ENCODE measurements at places on chromosomes 4 and X. TPM values are rescaled to one million over a fixed set of nuclear protein-coding genes. Genes with fewer than 3 reads are reported as not detected.

MAGEE1 gene
- total RNA-seq: 3.6 TPM

RS1 gene
- not detected for total RNA-seq

XAGE2 gene
- total RNA-seq: not detected

RAB41 gene
- not detected for total RNA-seq

DNA sequence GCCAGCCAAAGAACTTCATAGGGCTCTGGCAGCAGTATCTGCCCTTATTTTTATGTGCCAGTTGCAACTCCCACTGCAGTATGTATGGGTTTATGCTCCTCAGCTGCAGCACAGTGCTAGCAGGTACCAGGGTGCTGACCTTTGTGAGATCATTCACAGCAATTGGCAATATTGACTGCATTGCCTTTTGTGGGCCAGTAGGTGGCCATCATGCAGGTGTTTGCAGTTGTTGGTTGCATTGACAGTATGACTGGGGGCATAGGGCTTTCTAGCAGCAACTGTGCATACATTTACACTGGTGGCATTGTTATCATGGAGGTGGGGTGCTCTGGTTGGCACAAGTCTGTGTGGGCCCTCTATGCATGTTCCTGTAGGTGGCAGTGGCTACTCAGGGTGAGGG, 42.5 kb downstream of the FAAH2 start:
- DNase-seq: peak; percentile 2
- no peaks in the 10 kb centered on the region for H3K27me3 ChIP-seq
- H3K36me3 ChIP-seq: no peaks in the 10 kb centered on the region
- H3K4me1 ChIP-seq: no peaks in the 10 kb centered on the region
- H3K27ac ChIP-seq: no peak overlapping the region
- no peak overlapping the region for H3K4me3 ChIP-seq

GRCh38 chr4:40585201-40585799, 44.4 kb downstream of the RBM47 start:
- H3K4me3 ChIP-seq: no peak overlapping the region
- no peaks in the 10 kb centered on the region for H3K36me3 ChIP-seq
- no peak for DNase-seq
- no peak overlapping the region for H3K27ac ChIP-seq
- peaks cover 12% of the 10 kb centered on the region for H3K4me1 ChIP-seq
- no peaks in the 10 kb centered on the region for H3K27me3 ChIP-seq

GRCh38 chrX:144901521-144901920, 345.8 kb upstream of the SPANXN1 start:
- no peak overlapping the region for H3K4me3 ChIP-seq
- DNase-seq: no peak
- H3K36me3 ChIP-seq: no peaks in the 10 kb centered on the region
- no peaks in the 10 kb centered on the region for H3K27me3 ChIP-seq

DNA sequence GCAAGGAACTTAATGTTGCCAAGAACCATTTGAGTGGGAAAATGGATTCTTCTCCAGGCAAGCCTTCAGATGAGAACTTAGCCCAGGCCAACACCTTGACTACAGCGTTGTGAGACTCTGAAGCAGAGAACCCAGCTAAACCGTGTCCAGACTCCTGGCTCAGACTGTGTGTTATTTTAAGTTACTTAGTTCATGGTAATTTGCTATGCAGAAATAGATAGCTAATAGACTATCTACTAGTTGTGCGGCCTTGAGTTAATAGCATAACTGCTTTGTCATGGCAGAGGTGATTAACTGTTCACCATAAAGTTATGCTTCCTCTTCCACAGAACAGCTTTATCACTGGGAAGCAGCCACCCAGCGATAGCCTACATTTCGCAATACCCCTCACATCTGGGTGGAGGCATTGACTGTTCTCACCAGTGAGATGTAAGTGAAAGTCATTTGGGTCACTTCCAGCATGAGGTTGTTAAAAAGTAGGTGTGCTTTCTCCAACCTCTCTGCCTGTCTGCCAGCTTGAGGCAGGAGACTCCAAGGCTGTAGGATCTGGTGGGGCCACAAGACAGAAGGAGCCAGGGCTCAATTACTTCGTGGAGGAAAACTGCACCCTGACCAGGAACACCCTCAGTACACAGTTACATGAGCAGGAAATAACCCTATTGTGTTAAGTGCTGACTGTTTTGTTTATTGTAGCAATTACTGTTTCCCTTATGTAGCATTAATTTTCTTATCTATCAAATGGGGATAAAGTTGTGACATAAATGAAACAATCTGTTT, 94.2 kb downstream of the GPAT3 start:
- peaks cover 9% of the 10 kb centered on the region for H3K4me1 ChIP-seq
- H3K27ac ChIP-seq: no peak overlapping the region
- H3K36me3 ChIP-seq: no peaks in the 10 kb centered on the region
- H3K27me3 ChIP-seq: no peaks in the 10 kb centered on the region
- H3K4me3 ChIP-seq: no peak overlapping the region
- DNase-seq: no peak

- no peaks in the 10 kb centered on the region for H3K4me1 ChIP-seq
- H3K27ac ChIP-seq: no peak overlapping the region
- no peaks in the 10 kb centered on the region for H3K36me3 ChIP-seq
- no peak overlapping the region for H3K4me3 ChIP-seq
These were observed 52.9 kb upstream of the HPRT1 start for GRCh38 chrX:134407065-134407376.

- H3K36me3 ChIP-seq: no peaks in the 10 kb centered on the region
- H3K27me3 ChIP-seq: no peaks in the 10 kb centered on the region
- H3K27ac ChIP-seq: no peak overlapping the region
- no peaks in the 10 kb centered on the region for H3K4me1 ChIP-seq
- no peak overlapping the region for H3K4me3 ChIP-seq
These were observed 60.5 kb upstream of the TAB3 start for GRCh38 chrX:30949554-30949953.

DNA sequence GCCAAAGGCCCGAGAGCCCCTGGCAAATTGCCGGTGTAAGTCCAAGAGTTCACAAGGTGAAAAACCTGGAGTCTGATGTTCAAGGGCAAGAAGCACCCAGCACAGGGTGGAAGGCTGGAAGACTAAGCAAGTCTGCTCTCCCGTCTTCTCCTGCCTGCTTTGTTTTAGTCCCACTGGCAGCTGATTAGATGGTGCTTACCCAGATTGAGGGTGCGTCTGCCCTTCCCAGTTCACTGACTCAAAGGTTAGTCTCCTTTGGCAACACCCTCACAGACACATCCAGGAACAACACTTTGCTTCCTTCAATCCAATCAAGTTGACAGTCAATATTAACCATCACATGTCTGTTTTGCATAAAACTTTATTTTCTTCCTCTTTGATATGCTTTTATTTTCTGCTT, 157.4 kb downstream of the HS3ST1 start:
- no peak overlapping the region for H3K27ac ChIP-seq
- no peak overlapping the region for H3K4me3 ChIP-seq
- H3K36me3 ChIP-seq: no peaks in the 10 kb centered on the region
- DNase-seq: no peak
- no peaks in the 10 kb centered on the region for H3K27me3 ChIP-seq
- H3K4me1 ChIP-seq: no peaks in the 10 kb centered on the region

- H3K4me3 ChIP-seq: no peak overlapping the region
- no peak for DNase-seq
- no peaks in the 10 kb centered on the region for H3K27me3 ChIP-seq
- H3K36me3 ChIP-seq: no peaks in the 10 kb centered on the region
These were observed 56.4 kb upstream of the PAK3 start for GRCh38 chrX:111039606-111040005.

GRCh38 chr4:167088115-167088514, 146.2 kb downstream of the SPOCK3 start:
- H3K36me3 ChIP-seq: no peaks in the 10 kb centered on the region
- H3K4me1 ChIP-seq: no peaks in the 10 kb centered on the region
- DNase-seq: no peak
- no peak overlapping the region for H3K27ac ChIP-seq

DNA sequence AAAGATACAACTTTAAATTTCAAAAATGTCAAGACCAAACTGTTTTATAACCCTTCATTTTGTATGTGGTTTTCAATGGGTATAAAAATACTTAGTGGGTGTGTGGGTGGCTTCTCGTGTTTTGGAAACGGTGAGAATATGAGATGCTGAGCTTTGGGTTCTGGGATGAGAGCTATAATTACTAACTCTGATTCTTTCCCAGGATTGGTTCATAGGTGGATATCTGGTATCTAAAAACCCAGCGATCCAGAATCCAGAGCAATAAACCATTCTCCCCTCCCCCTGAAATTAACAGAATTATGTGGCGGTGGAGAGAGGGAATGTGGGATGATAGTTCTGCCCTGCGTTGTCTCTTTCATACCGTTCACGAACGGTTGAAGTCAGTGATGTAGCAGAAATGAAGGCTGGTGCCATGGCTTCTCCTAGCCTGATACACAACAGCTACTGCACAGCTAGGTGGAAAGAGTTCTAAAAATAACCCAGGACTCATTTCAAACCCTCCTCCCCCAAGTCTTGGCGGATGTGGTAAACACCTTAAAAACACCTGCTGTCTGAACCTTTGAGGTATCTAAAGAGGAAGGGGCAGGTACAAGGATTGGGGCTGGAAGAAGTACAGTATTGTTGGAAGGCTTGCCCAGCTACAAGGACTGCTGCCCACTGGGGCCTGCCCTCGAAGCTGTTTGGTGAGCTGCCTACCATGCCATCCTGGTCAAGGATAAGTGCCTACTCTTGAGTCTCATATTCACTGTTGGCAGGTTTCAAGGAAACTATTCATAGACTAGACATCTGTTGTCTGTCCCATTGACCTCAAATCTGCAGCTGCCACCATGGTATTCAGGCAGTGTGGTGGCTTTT, 44.5 kb downstream of the SEPTIN11 start:
- H3K27me3 ChIP-seq: no peaks in the 10 kb centered on the region
- peaks cover 4% of the 10 kb centered on the region for H3K36me3 ChIP-seq
- no peak for DNase-seq
- H3K4me3 ChIP-seq: no peak overlapping the region

DNA sequence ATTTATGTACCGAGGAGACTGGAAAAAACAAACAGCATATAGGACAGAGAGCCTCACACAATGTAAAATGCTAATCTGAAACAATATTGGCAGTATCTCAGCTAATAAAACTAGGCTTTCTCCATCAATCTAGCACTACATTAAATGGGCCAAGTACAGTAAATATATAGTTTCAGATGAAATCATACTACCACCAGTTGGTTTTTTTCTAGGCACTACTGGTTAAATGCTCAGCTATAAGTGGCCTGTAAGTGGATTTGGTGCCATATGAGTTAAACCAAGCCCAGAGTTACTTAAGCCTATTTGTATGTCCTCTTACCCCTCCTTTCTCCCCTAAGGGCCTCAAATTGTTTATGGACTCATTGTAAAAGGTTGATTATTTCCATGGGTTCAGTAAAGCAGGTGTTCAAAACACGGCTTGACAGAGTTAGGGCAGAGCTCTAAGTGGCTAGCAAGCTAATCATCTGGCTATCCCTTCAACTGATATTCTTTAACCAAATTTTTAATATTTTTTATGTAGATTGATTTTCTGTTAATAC, 57.5 kb downstream of the FAM13A start:
- no peak for DNase-seq
- H3K4me3 ChIP-seq: no peak overlapping the region
- no peaks in the 10 kb centered on the region for H3K27me3 ChIP-seq
- H3K36me3 ChIP-seq: no peaks in the 10 kb centered on the region

GRCh38 chrX:38649674-38650647, 88.6 kb downstream of the TSPAN7 start:
- H3K4me3 ChIP-seq: no peak overlapping the region
- DNase-seq: no peak
- no peaks in the 10 kb centered on the region for H3K36me3 ChIP-seq
- H3K4me1 ChIP-seq: no peaks in the 10 kb centered on the region

GRCh38 chr4:85866508-85866907, 391.6 kb downstream of the ARHGAP24 start:
- H3K27me3 ChIP-seq: no peaks in the 10 kb centered on the region
- no peak for DNase-seq
- peaks cover 17% of the 10 kb centered on the region for H3K4me1 ChIP-seq
- no peak overlapping the region for H3K27ac ChIP-seq
- H3K36me3 ChIP-seq: no peaks in the 10 kb centered on the region
- no peak overlapping the region for H3K4me3 ChIP-seq

GRCh38 chr4:83013902-83014301, 3.3 kb upstream of the LIN54 start:
- H3K36me3 ChIP-seq: no peaks in the 10 kb centered on the region
- H3K27ac ChIP-seq: no peak overlapping the region
- no peak overlapping the region for H3K4me3 ChIP-seq
- DNase-seq: no peak
- H3K27me3 ChIP-seq: peaks cover 15% of the 10 kb centered on the region
- H3K4me1 ChIP-seq: peaks cover 18% of the 10 kb centered on the region

- no peak for DNase-seq
- H3K36me3 ChIP-seq: no peaks in the 10 kb centered on the region
- no peak overlapping the region for H3K27ac ChIP-seq
- H3K4me3 ChIP-seq: no peak overlapping the region
These were observed 68.1 kb downstream of the TMEM164 start for GRCh38 chrX:110070970-110071369.

DNA sequence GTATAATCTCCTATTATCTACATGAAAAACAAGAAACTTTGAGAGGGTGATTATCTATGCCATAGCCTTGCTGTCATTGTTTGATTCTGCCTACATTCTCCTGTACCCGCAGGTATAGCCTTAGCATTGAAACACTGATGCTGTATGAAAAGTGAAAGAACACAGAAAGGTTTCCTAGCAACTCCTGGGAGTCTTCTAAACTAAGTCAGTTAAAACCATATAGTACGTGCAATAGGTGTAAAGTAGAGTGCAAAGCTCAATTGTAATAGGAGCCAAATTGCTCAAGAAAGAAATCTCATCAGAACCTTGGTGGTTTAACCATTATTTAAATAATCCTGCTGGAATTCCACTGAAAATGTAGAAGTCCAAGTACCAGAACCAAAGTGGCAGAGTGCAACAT, 489.7 kb downstream of the PCDH10 start:
- H3K27ac ChIP-seq: no peak overlapping the region
- H3K4me3 ChIP-seq: no peak overlapping the region
- H3K27me3 ChIP-seq: no peaks in the 10 kb centered on the region
- DNase-seq: no peak
- peaks cover 36% of the 10 kb centered on the region for H3K4me1 ChIP-seq
